ENCODE measurements at places on chromosomes 6 and 20.

DNA sequence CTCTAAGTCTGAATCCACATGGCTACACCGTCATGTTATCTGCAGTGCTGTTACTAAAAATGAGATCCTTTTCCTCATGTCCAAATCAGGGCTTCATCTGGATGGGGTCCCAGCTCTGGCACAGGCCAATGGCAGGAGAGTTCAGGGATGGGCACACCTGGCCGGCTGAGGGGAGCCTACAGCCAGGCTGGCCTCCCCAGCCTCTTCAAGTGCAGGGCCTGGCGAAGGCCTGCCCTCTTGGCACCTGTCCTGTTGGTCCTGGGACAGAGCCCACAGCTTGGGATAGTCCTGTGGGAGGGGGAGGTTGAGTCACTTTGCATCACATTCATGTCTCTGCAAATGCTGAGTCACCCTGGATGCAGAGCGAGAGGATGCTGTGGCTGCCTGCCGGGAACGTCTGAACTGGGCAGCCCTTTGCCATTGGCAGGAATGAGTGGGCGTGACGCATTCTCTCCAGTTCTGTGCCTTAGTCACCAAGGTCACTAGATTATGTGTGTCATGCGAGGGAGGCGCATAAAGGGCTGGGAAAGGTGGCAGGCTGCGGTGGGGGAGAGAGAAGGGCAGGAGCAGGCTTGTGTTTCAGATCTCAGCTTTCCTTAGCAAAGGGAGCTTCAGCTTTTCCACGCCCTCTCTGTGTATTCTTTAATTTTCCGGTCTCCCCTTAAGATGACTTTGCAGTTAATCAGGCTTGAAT is 223.2 kb upstream of the ECI2 start:
- DNase-seq: no peak

GRCh38 chr6:149230712-149231460 is 86.6 kb upstream of the TAB2 start:
- DNase-seq: peak; percentile 71

DNA sequence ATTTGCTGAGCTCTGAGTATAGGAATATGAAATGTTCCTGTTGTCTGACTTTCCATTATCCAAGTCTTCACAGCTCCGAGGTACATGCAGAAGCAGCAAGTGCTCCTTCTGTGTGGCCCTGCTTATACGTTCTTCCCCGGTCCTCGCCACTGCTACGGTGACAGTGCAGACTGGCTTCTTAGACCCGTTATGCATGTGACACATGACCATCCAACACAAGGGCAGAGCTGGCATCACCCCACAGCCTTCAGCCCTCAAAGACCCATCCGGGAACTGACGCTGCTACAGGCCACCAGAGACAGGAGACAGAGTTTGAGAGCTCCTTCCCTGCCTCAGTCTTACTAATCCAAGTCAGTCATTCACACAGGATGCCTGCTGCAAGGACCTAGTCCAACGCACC is 70.4 kb downstream of the TRAM2 start:
- no peak for DNase-seq

GRCh38 chr6:12289365-12289919 is 719 bp upstream of the EDN1 start:
- peak; percentile 26 for DNase-seq

DNA sequence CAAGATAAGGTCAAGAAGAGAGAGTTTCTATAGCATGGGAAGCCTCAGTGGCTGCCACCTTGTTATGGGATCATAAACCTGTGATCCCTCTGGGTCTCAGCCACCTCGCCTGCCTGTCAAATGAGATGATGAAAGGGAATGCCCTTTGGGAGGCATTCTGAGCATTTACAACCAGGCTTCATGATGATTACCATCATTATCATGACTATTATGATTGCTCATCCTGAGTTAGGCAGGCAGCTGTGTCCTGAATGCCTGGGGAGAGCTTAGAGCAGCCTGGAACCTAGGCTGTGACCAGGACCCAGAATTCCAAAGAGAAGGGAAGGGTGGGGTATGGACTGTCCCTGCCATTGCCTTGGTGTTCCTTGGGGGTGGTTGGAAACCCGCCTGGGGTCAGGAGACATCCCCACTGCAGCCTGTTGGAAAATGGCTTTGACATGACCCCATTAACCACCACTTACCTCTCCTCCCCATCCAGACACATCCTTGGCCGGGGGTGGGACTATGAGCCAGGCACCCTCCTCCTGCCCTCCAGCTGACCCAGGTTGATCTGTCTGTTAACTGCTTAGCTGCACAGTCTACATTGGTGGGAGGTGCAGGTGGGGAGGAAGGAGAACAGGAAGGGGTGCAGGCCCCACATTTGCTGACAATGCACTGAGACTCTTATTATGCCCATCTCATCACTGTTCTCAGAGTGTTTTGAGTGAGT is 51.9 kb downstream of the LRFN2 start:
- DNase-seq: no peak
